Brain microvascular endothelial cell (primary cell): ENCODE measurements at places on chromosomes 11 and 22.
A peak's percentile ranks its signal among the peaks of the same experiment; 100 is the strongest.

DNA sequence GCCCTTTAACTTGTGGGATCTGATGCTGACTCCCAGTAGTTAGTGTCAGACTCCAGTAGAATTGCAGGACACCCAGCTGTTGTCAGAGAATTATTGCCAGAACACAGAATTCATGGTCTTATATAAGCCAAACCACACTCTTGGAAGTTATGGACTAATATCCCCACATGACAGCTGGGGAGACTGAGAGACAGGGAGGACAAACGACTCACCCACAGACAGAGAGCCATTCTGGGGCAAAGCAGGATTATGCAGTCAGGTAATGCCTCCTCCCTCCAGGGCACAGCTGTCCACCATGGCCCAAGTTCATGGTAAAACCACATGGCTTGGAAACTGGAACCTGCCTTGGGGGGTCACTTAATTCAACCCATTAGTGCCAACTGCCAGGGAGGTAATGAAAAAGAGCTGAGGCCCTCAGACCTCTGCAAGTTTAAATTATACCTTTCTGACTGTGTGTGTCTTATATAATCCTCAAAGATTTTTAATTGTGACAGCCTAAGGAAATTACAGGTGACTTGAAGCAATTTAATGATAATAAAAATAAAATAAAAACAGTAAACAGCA is 299.5 kb downstream of the BUD13 start:
- no peak for DNase-seq

DNA sequence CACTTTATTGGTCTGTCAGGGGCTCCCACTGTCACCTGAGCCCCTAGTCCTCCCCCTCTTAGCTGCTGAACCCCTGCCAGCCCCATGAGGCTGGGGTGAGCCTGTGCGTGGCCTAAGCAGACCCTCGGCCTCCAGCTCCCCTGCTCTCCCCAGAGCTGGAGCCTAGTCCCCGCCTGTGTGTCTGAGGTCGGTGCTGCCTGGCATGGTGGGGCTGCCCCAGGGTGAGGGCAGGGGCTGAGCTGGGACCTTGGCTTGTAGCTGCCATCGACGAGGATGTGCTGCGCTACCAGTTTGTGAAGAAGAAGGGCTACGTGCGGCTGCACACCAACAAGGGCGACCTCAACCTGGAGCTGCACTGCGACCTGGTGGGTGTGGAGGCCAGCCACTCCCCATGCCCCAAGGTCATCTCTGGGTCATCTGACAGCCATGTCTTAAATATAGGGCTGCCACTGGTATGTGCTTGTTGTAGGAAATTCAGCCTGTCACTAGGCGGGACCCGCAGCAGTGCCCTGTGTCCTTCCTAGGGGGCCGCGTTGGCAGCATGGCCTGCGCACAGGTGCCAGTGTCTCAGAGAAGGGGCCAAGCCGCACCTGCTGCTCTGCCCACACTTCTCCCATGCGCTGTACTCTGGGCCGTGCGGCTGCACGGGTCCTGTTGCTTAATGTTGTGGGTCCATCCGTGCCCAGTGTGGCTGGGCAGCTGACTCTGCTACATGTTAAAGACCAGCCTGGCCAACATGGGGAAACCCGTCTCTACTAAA is 21.0 kb downstream of the PPIL2 start:
- no peak for DNase-seq

DNA sequence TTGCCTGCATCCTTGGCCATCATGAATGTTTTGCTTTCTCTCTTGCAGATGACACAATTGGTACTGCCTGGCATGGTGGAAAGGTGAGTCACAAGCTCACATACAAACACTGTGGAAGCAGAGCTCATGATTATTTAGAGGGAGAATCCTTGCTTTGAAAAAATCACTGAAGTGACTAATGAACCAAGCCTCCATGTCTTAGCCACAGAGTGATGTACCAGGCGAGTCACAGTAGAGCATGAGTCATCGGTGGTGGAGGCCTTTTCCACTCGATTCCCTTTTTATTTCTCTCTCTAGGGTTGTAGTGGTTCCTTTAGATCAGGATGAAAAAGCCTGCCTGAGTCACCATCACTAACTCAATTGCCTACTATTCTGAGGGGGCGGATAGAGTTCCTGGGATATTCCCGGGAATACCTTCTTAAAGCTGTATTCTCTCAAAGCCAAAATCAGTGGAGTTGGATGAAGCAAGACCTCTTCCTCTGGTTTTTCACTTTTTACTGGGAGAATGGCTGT is 49.6 kb upstream of the ALKBH3 start:
- DNase-seq, result peak; percentile 99

- no peak for DNase-seq
Measured at GRCh38 chr11:16799890-16800289, 61.4 kb downstream of the C11orf58 start.

GRCh38 chr11:61693922-61694601 is 13.9 kb downstream of the DAGLA start:
- DNase-seq, result no peak

DNA sequence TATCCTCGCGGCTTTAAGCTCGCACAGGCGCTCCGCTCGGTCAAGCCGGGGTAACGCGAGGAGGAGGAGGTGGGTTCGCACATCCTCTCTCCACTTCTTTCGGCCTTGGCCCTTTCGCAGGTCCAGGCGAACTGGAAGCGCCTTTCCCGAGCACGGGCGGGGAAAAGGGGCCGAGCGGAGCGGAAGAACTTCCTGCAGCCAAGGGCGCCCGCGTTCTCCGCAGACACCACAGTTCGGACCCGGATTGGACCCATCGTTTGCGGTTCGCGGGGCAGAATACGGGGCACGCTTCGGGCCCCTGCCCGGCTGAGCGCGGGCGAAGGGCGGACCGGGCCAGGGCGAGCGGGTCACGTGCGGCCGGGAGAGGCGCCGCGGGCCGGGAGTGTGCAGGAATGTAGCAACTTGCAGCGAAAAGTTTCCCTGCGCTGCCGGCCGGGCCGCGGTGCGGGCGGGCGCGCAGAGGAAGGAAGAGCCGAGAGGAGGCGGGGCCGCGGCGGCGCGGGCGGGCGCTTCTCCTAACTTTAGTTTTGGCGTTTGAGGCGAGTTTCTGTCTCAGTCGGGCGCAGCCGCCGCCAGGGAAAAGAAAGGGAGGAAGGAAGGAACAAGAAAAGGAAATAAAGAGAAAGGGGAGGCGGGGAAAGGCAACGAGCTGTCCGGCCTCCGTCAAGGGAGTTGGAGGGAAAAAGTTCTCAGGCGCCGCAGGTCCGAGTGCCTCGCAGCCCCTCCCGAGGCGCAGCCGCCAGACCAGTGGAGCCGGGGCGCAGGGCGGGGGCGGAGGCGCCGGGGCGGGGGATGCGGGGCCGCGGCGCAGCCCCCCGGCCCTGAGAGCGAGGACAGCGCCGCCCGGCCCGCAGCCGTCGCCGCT is at the start of gene YAP1:
Gene YAP1 (plus strand): TSS at position 552 of the 865 bp plus-strand sequence. CDS start 402 bp downstream, outside the sequence.
- DNase-seq, result peak; percentile 87

GRCh38 chr22:27564806-27565205 is 236.8 kb downstream of the MN1 start:
- DNase-seq, result no peak

DNA sequence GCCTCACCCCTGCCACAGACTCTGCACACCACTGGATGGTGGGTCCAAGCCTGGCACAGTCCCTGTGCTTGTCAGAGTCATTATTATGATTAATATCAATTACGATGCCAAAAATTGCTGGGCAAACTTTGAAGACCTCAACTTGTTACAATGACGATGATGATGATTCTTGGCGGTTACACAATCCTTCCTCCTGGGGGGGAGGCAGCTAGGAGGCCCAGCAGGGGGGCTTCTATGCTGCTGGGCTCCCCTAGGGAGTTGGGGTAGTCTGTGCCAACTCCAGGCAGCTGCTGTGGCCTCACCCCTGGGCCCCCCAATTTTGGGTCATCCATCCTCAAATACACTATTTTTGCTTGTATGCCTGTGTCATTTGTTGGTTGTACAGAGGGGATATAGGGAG is 12.0 kb downstream of the SLC35E4 start:
- DNase-seq, result no peak

DNA sequence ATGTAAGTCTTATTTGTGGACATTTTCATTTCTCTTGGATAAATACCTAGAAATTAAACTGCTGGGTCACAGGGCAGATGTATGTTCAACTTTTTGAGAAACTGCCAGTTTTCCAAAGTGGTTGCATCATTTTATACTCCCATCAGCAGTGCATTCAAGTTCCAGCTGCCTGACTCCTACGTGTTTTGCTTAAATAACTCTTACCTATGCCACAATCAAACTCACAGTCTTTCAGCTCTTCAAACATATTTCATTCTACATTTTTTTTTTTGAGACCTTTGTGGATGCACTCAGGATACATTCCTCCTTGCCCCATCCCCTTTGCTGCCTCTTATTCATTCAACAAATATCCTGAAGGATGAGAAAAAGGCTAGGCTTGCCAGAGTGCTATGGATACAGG is 9.2 kb downstream of the TCF20 start:
- no peak for DNase-seq

GRCh38 chr11:59206635-59207034 is 6.1 kb downstream of the MPEG1 start:
- DNase-seq, result peak; percentile 12

GRCh38 chr22:44329179-44329796 is 16.5 kb upstream of the SHISAL1 start:
- no peak for DNase-seq

DNA sequence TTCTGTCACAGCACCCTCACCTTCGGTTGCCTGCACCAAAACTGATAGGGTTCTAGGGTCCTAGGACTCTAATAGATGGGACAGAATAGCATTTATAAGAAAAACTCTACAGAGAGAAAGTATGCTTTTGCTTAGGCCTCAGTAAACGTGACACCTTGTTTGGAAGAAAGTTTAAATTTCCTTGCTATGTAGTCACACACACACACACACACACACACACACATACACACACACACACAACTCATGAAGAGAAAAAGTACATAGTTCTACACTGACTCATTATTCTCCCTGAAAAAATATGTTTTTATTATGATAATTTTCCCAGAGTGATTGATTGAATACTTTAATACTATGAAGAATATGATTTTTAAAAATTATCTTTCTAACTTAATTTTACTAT is 220.8 kb upstream of the SNX19 start:
- DNase-seq, result peak; percentile 83

- no peak for DNase-seq
Measured at GRCh38 chr11:66012946-66013761, 1.3 kb downstream of the CST6 start.

DNA sequence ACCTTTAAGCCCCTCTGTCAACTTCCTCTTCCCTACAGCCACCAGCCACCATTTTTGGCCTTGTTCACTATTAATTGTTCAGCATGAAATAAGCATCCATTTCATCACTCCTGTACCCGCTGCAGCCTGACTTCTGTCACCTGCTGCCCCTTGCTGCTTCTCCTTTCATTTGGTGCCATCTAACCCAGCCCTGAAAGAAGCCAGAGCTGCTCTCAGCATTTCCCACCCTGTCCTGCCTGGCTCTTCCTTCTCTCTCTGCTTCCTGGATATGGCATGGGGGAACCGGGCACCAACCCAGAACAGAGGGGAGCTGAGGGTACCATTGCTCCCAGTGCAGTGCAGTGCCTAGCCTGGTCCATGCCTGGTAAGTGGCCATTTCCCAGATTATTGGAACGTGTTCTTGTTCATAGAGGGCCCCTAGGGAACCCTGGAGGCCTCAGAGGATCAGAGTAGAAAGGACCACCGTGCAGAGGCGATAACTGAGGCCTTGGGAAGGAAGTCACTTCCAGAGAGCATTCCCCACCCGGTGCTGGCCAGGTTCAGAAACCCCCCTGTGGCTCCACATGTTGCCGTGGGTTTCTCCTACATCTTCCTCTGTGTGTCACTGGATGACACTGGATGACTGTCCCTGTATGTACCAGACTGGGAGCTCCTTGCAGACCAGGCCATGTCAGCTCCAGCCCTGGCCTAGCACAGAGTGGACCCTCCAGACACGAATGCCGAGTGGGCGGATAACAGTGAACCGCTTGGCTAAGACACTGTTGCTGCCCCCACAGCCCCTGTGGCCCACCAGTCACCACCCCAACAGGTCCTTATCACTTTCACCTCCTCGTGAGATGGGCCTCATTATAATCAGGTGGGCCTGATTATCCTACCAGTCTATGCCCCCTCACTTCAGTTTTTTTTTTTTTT is 4.7 kb downstream of the YDJC start:
- no peak for DNase-seq

GRCh38 chr11:64711956-64712362 is 11.0 kb downstream of the NRXN2 start:
- DNase-seq, result no peak

GRCh38 chr11:8067567-8067928 is 13.5 kb upstream of the TUB start:
- no peak for DNase-seq

- DNase-seq, result no peak
Measured at GRCh38 chr22:19354201-19354600, 62.7 kb upstream of the CLTCL1 start.

- DNase-seq, result no peak
Measured at GRCh38 chr11:131652231-131652630, 281.8 kb downstream of the NTM start.

- DNase-seq, result peak; percentile 51
Measured at GRCh38 chr11:106456647-106457046, 379.2 kb downstream of the AASDHPPT start.
